ENCODE measurements at places on chromosomes 6 and 20.

DNA sequence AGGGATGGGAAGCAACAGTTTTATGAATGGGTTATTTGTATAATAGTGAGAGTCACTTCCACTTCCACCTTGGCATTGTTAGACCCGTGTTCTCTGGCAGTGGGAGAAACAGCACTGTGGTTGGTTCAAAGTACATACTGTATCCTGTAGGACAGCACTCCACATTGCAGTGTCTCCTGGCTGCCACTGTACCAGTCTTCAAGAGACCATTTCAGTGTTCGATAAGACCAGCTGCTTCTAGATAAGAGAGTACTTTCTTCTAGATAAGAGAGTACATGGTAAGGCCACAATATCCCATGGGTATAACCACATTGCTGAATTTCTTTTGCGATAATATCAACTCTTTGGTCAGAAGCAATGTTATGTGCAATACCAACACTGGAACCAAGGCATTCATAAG, 28.8 kb downstream of the FITM2 start:
- DNase-seq: no peak

DNA sequence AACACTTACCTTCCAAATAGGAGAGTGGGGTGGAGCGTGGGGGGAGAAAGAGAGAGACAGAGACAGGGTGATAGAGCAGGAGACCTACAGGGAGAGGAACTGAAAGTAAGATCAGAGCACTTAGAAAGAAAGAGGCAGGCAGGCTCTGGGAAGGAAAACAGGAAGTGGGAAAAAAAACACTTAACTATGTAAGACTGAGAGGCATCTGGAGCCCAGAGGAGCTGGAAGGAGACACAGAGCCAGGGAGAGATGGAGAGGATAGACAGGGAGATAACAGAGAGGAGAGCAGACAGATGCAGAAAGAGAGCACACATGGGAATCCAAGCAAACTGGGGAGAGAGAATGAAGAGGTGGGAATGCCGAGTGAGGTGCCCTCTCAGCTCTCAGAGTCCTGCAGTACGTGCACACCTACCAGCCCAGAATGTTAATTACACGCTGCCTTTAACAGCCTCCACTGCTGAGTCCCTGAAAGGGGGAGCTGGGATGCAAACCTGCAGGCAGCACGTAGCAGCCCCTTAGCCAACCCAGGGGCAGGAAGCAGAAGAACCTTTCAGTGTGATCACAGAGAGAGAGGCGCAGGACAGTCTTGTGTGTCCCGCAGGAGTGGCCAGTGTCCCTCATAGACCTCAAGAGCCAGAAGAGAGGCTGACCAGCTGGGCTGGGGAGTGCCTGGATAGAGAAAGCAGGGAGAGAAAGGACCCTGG, 132.7 kb upstream of the LRFN2 start:
- DNase-seq: no peak

GRCh38 chr6:109998159-109998785, 20.2 kb downstream of the GPR6 start:
- DNase-seq: no peak

- peak; percentile 86 for DNase-seq
Measured at GRCh38 chr20:36435592-36436541, 105.5 kb upstream of the MYL9 start.

GRCh38 chr20:34037121-34037520, 43.4 kb downstream of the RALY start:
- peak; percentile 34 for DNase-seq

- DNase-seq: no peak
Measured at GRCh38 chr6:21915707-21916260, 322.2 kb downstream of the SOX4 start.

GRCh38 chr6:91534614-91535013, 947.7 kb upstream of the MAP3K7 start:
- DNase-seq: no peak

DNA sequence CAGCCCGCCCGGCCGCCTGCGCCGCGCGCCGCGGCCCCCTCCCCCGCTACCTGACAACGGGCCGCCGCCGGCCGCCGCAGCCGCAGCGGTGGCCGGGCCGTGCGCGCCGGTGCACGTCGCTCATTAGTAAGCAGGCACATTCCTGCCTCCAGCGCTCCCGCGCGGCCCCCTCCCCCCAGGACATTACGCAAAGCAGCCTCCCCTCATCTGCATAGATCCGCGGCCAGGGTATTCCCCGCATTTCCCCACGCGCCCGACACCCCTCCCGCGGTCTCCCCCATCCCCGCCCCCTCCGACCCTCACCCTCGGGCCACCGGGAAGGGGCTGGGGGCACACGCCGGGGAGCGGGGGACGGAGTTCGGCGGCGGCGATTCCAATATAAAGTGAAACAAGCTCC, at the start of gene HIVEP2:
Gene HIVEP2 (minus strand): TSS at position 128 of the 397 bp plus-strand sequence. CDS start 170,438 bp downstream, outside the sequence.
- peak; percentile 88 for DNase-seq

- DNase-seq: no peak
Measured at GRCh38 chr20:37360391-37361115, 14.6 kb downstream of the SRC start.

DNA sequence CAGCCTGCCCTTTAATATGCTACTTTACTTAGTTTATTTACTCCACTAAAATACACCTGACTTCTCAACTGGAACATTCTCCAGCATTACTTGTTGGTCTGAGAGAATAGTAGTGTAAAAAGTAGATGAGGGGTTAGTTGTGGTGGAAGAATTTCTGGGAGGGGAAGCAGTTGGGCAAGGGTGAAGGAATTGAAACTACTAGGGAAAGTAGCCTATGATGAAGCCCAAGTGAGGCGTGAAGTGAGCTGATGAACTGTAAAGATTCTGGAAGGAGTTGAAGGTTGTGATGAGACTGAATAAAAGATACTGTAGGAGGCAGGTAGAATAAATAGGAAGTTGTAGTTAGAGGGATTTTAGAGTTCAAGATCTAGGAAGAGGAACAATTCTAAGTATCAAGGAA, 72.5 kb downstream of the ITCH start:
- DNase-seq: no peak

DNA sequence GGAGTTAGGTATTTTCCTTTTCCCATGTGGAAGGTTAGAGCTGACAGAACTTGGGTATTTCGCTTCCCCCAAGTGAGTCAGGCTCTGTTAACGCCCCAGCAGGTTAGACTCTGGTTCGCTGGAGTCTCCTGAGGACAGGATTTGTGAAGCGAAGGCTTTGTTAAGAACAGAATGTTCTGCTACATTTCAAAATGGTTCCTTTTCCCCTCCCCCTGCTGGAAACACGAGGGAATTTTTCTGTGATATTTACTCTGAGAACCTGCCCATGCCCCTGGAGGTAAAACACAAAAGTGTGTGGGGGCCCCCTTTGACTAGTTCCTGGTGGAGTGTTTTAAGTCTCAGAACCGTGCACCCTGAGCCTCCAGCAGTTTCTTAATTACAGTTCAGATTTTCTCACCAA, 731.4 kb upstream of the CITED2 start:
- no peak for DNase-seq

- DNase-seq: no peak
Measured at GRCh38 chr6:146305092-146305491, 238.5 kb upstream of the RAB32 start.

- DNase-seq: no peak
Measured at GRCh38 chr6:13841936-13842335, 27.6 kb upstream of the MCUR1 start.

- no peak for DNase-seq
Measured at GRCh38 chr6:54541541-54541940, 233.3 kb downstream of the TINAG start.

GRCh38 chr6:100944644-100945043, 63.5 kb upstream of the ASCC3 start:
- no peak for DNase-seq

- DNase-seq: no peak
Measured at GRCh38 chr6:115000736-115001135, 657.9 kb upstream of the HS3ST5 start.

DNA sequence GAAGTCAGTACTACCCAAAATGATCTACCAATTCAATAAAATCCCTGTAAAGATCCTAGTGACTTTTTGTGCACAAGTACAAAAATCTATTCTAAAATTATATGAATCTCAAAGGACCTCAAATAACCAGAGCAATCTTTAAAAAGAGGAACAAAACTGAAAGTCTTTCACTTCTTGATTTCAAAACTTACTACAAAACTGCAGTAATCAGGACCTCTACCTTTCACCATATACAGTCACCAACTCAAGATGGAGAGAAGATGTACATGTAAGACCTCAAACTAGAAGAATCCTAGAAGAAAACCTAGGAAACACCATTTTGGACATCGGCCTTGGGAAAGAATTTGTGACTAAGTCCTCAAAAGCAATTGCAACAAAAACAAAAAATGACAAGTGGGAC, 109.5 kb upstream of the CD93 start:
- DNase-seq: no peak

- DNase-seq: no peak
Measured at GRCh38 chr6:3794092-3794491, 42.6 kb upstream of the PXDC1 start.
